ENCODE measurements at places on chromosomes 2 and 18.

- no peak for DNase-seq
These were observed 1.4 kb upstream of the CD226 start for GRCh38 chr18:69948919-69949537.

- DNase-seq = no peak
These were observed 80.8 kb upstream of the PPP1CB start for GRCh38 chr2:28670856-28671255.

DNA sequence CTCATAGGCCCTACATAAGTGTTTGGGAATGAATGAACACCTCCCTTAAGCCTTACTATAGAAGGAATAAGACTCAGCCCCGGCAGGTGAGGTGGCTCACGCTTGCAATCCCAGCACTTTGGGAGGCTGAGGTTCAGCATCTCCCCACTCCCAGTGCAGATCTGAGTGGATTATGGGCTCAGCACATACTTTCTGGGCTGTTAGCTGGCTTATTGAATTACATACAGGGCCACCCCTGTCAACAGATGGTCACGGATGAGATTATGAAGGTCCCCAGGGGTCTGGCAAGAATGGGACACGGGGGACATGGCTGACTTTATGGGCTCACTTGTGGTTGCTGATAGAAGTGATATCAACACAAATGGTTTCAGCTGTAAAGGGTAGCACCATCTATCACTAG, 322.3 kb downstream of the TSN start:
- no peak for DNase-seq

GRCh38 chr2:9703701-9704221, 73.0 kb upstream of the YWHAQ start:
- no peak for DNase-seq

DNA sequence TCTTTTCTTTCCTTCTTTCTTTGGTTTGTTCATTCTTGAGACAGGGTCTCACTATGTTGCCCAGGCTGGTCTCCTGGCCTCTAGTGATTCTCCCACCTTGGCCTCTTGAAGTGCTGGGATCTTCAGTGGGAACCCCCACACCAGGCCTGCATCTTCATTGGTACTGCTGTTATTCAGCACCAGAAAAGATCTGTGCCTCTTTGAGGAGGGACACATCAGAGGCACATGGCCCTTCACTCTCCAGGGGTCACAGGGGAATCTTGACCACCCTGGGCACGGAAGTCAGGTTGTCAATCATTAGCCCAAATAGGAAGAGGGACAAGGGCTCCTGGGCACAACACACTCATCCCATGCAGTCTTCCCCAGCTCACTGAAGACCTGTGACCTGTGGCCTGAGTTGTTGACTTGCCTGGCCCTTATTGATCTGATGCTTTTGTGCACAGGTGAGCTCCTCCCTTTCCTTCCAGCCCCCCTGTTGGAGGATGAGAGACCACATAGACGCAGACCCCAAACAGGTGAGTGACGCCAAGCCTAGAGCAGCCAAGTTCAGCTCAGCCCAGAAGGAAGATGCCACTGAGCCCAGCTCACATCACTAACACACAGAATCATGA, 33.0 kb upstream of the ODC1 start:
- no peak for DNase-seq

DNA sequence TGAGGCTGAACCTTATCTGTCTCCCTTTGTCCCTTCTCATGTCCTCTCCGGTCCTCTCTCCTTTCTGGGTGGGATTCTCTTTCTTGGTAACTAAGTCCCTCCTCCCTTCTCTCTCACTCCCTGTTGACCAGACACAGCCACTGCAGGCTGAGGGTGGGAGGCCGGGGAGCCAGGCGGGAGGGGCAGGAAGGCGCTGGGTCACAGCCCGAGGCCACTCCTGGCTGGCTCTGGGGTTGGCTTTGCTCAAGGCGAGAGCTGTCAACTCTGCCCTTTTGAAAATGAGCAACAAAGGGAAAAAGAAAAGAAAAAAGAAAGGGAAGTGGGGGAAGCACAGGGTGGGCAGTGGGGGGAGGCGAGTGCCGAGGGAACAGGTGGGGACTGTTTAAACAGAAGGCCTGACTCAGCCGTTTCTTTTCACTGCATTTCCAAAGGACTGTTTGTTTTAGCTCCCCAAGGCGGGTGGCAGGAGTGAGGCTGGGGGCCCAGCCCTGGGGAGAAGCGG, 70.5 kb upstream of the IGFBP5 start:
- peak; percentile 95 for DNase-seq

DNA sequence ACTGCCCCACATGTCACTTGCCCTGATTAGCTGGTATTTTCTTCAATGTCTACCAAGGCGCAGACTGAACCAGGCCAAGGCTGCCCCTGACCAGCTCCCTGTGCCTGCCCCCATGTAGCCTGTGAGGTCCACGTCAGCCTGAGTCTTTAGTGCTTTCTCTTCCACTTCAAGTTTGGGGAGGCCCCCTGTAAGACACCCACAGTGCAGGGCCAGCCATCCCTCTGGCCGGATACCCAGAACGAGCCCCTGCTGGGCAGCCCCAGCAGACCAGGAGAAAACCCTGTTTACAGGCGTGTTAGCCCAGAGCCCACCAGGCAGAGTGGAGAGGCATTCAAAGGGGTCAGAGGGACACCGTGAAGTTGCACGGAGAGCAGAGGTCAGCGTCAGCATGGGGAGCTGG, 92.4 kb downstream of the TFCP2L1 start:
- no peak for DNase-seq

DNA sequence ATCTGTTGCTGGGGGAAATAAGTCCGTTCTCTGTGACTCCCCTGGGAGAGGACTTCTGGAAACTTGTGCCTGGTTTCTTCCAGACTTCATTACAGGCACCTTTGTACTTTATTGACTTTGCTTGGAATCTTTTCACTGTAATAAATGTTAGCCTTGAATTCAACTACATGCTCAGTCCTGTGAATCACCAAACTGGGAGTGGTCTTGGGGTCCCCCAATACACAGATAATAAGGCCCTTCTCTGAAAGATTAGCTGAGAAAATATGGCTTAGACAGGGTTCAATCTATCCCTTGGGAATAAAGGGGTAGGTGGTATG, 48.7 kb upstream of the KIDINS220 start:
- no peak for DNase-seq

DNA sequence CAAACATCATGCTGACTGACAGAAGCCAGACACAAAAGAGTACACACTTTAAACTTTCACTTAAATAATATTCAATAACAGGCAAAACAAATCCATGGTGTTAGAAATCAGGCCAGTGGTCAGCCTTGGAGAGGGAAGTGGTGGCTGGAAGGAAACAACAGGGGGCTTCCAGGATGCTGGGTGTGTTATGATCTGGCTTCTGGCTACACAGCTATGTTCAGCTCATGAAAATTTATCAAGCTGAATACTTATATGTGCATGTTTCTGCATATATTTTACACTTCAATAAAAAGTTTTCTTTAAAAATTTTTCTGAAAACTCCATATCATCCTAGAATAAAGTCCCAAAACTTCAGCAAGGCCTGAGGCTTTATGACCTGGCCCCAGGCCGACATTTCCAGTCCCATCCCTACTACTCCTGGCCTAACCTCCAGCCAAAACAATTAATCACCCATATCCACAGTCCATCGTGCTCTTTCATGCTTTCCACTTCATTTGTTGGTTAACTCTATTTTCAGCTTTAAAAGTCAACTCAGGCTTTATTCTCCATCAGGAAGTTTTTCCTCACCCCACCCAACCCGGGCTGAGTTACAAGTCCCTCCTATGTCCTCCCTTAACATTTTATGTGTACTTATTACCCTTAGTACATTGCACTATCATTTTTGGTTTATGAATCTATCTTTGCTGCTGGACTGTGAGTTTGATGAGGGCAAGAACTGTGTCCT, 27.9 kb upstream of the SPTBN1 start:
- DNase-seq = no peak

GRCh38 chr2:195810340-195811098, 153.5 kb downstream of the SLC39A10 start:
- no peak for DNase-seq

DNA sequence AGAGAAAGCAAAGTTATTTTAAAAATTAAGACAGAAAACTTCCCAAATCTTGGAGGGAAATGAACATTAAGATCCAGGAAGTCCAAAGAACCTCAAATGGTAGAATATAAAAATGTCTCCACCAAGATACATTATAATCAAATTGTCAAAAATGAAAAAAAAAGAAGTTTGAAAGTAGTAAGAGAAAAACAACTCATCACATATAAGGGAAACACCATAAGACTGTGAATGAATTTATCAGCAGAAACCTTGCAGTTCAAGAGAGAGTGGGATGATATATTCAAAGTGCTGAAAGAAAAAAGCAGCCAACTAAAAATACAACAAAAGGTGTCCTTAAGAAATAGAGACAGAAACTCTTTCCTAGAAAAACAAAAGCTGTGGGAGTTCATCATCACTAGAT, 73.0 kb downstream of the L3MBTL4 start:
- DNase-seq = no peak

- no peak for DNase-seq
These were observed 88.1 kb downstream of the MCFD2 start for GRCh38 chr2:46827274-46828134.
